Activated CD4-positive, alpha-beta memory T cell treated with anti-CD3 and anti-CD28 coated beads, Interleukin-2, amount 10 ng/mL, durations not matched to agents 7 days and 5 days (primary cell): ENCODE measurements at places on chromosomes 13 and 19. TPM values are rescaled to one million over a fixed set of nuclear protein-coding genes. Genes with fewer than 3 reads are reported as not detected.

Gene ITGBL1
- not detected for total RNA-seq

Gene ZNF763
- total RNA-seq, result 1.4 TPM

Gene SLITRK6
- total RNA-seq, result not detected

Gene PINLYP
- 4.4 TPM for total RNA-seq

Gene LHB
- 0.63 TPM for total RNA-seq

Gene VAV1
- total RNA-seq, result 105 TPM

Gene CGB2
- not detected for total RNA-seq

Gene KCNK6
- total RNA-seq, result 14.3 TPM

Gene SKA3
- 33.2 TPM for total RNA-seq

Gene PRMT1
- total RNA-seq, result 108 TPM

Gene YJEFN3
- total RNA-seq, result 8.7 TPM

Gene NLRP7
- not detected for total RNA-seq
